ENCODE measurements at places on chromosomes 4 and X. TPM values are rescaled to one million over a fixed set of nuclear protein-coding genes. Genes with fewer than 3 reads are reported as not detected.

The GSTCD gene
- total RNA-seq = 7.4 TPM

The UBL4A gene
- 29.4 TPM for total RNA-seq

The ZDHHC9 gene
- 30.4 TPM for total RNA-seq

The MAD2L1 gene
- 1.5 TPM for total RNA-seq

The SLC10A4 gene
- total RNA-seq = not detected

The CORIN gene
- 0.36 TPM for total RNA-seq

The NXF2B gene
- total RNA-seq = not detected

The GYPE gene
- total RNA-seq = 1.2 TPM

Data from sciatic nerve (tissue), 2 donors.